ENCODE measurements at places on chromosomes 5 and 9. TPM values are rescaled to one million over a fixed set of nuclear protein-coding genes. Genes with fewer than 3 reads are reported as not detected.

DNA sequence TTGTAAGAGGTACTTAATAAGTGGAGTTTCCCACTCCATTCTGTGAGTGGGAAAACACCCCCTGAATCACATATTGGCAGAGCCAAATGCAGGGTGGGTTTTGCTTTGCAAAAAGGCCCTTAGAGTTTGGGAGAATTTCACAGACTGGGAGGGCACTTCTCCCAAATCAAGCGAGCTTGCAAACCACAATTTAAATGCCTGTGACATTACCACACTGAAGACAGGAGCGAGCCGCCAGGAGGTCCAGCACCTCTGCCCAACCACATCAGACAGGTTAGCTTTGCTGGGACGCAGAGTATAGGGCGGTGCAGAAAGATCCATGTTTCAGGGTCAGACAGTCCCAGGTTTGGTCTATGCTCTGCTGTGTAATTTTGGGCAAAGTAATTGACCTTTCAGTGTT is 2.3 kb downstream of the ALAD start:
- DNase-seq: no peak

GRCh38 chr5:83401775-83402174 is 69.8 kb upstream of the VCAN start:
- DNase-seq: no peak

DNA sequence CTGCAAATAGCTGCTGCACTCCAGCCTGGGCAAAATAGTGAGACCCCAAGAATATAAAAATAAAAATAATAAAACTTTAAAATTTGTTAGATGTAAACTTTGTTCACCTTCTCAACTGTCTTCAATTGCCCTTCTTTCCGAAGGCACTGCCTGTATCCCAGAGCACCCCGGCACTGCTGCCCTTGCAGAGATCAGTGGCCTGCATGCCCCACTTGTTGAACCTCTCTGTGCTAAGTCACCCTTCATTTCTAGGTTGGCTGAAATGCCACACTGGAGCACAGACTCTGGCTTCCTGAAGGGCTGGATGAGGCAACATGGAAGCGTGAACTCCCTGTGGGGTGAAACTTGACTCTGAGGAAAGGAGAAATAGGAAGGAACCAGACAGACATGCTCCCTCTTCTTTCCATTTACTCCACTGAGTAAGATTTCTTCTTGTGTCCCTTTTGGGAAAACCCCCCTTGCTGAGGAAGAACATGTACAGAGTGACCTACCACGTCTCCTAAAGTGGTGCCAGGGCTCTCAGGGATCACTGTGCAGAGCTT is 8.4 kb upstream of the JMY start:
- no peak for DNase-seq

GRCh38 chr9:127909839-127910273 is 7.0 kb downstream of the ST6GALNAC4 start:
- DNase-seq: no peak

DNA sequence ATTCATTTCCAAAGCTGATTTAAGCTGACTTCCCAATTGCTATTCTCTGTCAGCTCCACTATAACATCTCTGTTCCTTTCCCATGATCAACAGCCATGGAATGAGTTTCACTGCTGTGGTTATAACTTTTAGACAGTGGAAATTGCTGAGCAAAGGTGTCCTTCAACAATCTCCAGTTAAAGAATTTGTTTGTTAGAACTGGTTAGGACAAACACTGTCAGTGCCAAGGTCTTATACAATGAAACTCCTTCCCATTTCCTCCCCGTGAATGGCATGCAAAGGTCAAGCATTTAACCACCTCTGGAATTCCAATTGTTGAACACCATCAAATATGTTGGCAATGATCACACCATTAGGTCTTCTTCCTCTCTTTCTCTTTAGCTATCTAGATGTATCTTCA is 45.7 kb upstream of the GHR start:
- no peak for DNase-seq

- no peak for DNase-seq
Measured at GRCh38 chr9:16501141-16501540, 369.3 kb downstream of the BNC2 start.

- DNase-seq: no peak
Measured at GRCh38 chr5:95358848-95359247, 32.3 kb upstream of the FAM81B start.

GRCh38 chr9:25954209-25954608 is 276.0 kb upstream of the TUSC1 start:
- DNase-seq: no peak

The UBQLN1 gene
- 101 TPM for total RNA-seq
